ENCODE measurements at places on chromosomes 2 and 18. TPM values are rescaled to one million over a fixed set of nuclear protein-coding genes. Genes with fewer than 3 reads are reported as not detected.
A peak's percentile ranks its signal among the peaks of the same experiment; 100 is the strongest.

GRCh38 chr2:231640641-231641111, 48.0 kb downstream of the TEX44 start:
- peak; percentile 75 for DNase-seq

GREB1 gene
- 8.6 TPM for total RNA-seq

- DNase-seq: no peak
Observed at GRCh38 chr2:37837628-37838328, 87.3 kb upstream of the RMDN2 start.

SPHKAP gene
- not detected for total RNA-seq

IFT172 gene
- total RNA-seq: 24.8 TPM

- DNase-seq: no peak
Observed at GRCh38 chr2:133951209-133951608, 302.7 kb upstream of the MGAT5 start.

GRCh38 chr2:72925328-72925943, 8.1 kb downstream of the EMX1 start:
- DNase-seq: no peak

GRCh38 chr18:47422524-47422923, 171.1 kb upstream of the SKOR2 start:
- DNase-seq: no peak

DNA sequence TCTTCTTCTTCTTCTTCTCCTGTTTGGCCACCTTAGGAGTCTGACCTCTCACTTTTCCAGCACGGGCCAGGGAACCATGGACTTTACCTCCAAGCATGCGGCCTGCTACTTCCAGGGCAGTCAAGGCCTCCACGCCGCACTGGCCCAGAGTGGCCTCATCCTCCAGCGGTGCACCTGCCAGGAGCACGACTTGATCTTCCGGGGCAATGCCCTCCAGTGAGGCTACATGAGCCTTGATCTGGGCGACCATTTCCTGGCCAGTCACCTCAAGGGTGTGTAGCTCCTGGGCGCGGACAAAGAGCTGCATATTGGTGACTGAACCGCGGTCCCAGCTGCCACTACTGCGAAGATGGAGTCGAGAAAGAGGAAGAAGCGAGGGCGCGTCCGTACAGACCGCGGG, 67.1 kb downstream of the DIPK1C start:
- DNase-seq: no peak

GRCh38 chr2:112660138-112660537, 14.4 kb downstream of the SLC20A1 start:
- DNase-seq: no peak

DNA sequence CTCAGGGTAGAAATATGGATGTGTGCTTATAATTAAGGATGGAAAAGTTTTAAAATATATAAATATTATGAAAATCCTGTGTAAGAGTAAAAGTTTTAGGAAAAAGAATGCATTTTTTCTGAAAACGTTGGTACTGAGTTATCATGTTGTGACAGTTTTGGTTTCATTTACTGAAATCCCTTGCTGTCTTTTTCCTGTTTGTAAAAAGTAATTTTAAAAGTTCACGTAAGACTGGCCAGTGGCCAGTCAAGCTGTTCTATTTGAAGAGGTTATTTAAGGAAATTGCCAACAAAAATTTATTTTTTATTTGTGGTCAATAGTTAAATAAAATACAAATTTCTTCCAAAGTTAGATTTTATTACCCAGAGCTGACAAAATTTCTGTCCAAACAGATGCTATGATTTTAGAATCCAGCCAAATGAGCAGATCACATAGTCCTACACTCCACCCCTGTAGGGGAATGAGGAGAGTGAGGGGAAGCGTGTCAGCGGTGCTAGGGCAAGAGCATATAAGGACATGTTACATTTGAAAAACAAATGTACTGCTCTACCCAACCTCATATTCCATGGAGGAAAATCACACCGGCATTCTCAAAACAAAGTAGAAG, 297.8 kb upstream of the TFPI start:
- DNase-seq: no peak

- no peak for DNase-seq
Observed at GRCh38 chr18:27652480-27653121, 467.5 kb upstream of the CHST9 start.

- no peak for DNase-seq
Observed at GRCh38 chr2:214192711-214193110, 218.1 kb upstream of the VWC2L start.

DNA sequence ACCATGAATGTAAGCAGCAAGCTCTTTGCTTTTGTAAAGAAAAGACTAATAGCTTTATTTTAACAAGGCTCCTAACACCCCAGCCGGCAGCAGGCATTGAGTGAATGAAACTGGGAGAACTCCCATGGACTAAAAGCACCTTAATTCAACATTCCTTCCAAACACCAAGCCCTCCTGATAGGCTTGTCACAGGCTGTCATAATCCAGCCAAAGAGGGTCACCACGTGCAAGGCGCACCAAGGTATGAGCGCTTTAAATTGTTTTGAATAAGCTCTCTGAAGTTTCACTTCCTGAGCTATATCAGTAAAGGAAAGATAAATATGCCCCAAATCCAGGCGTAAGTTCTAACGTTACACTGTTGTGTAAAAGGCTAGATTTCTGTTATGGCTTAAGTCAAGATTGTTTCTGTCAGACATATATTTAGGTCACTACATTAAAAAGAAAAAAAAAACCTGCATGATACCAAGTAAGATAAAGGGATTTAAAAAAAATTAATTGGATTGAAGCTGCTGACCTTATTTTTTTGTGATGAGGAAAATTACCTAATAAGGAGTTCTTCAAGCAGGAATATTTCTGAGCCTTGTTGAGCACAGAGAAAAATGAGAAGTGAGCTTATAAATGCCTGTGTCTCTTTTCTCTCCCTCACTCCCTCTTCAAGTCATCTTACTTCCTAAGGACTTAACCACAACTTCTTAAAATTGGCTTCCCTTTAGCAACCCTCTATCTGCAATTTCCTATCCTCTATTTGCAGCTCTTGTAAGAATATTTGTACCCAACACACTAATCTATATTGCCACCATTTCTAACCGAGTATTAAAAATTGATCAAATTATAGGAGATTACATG, 136.1 kb upstream of the NRP2 start:
- no peak for DNase-seq

UBXN4 gene
- total RNA-seq: 85.8 TPM

UGT1A5 gene
- not detected for total RNA-seq

- DNase-seq: no peak
Observed at GRCh38 chr18:46448347-46448746, 208.7 kb downstream of the LOXHD1 start.

SCLY gene
- total RNA-seq: 14.1 TPM

DNA sequence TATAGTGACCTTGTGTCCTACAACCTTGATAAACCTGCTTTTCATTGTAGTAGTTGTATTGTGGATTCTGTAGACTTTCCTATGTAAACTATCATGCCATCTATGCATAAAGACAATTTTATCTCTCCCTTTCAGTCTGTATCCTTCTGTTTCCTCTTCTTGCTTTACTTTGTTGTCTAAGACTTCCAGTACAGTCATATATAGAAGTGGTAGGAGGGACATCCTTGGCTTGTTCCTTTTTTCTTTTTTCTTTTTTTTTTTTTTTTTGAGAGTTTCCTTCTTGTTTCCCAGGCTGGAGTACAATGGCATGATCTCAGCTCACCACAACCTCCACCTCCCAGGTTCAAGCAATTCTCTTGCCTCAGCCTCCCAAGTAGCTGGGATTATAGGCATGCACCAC, 39.7 kb downstream of the UBE2F start:
- DNase-seq: no peak

DNA sequence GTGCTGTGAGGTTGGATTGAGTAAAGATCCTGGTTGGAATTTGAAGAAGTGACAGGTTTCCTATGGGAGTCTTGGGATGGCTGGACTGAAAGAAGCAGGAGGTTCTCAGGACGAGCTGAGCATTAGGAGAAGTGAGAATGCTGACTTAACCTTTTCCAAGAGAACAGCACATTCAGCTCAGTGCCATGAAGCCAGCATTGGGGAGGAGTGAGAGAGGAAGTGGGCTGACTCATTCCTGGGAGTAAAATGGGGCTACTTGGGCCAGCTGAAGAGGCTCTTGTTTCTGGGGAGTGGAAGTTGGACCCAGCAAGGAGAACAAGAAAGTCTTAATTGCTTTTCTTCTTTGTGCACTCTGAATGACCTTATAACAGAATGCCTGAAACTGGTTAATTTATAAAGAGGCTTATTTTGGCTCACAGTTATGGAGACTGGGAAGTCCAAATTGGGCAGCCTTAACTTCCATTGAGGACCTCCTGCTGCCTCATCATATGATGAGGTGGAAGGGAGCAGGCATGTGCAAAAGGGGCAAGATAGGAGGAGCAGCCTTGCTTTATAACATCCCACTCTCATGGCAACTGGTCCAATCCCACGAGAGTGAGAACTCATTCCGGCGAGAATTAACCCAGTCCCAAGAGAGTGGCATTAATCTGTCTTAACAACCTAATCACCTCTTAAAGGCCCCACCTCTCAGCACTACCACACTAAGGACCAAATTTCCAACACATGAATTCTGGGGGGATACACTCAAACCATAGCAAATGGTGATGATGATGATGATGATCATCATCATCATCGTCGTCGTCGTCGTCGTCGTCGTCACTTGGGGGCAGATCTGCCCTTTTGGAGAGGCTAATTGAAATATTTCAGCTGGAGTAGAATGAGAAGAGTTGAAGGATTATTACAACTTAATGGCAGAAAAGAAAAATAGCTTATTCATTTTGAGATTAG, 26.1 kb downstream of the DGUOK start:
- DNase-seq: peak; percentile 70

GRCh38 chr18:32425466-32425865, 45.2 kb downstream of the GAREM1 start:
- DNase-seq: no peak

DNA sequence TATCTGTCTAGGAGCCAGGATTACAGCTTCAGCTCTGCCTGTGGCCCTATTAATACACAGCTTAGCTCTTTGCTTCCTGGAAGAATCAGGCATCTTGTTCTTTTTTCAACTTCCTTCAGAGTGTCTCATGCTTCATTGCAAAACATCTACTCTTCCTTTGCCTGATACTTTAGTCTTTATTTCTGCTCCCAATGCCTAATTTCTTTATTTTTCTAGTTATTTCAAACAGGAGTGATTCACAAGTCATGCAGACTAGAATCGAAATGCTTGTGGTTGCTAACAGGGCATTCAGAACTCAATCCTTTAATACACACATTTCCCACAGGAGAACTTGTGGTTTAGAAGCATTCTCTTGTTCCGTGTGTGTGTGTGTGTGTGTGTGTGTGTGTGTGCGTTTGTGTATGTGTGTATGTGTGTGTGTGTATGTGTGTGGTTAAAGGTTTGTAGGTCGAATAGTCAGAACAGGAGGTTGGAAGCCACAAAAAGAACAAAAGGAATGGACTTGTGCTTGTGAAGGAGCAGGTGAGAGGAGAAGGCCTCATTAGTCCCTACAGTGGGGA, 28.3 kb upstream of the INSIG2 start:
- DNase-seq: no peak

DNA sequence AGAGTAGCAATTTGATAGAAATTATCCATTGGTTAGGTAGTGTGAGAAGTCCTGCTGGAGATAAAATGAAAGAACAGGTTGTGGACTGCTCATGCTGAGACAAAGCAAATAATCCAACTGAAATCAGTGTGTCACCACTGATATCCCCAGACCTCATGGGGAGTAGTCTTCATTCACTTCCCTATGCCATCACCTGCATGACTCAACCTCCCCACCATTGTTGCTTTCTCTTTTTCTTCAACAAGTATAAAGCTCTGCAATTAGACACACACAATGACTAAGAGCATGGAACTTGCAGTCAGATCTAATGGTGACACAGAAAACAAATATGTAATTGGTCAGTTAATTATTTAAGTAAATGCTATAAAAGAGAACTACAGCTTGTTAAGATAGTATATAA, 475.3 kb downstream of the RIT2 start:
- no peak for DNase-seq

DNA sequence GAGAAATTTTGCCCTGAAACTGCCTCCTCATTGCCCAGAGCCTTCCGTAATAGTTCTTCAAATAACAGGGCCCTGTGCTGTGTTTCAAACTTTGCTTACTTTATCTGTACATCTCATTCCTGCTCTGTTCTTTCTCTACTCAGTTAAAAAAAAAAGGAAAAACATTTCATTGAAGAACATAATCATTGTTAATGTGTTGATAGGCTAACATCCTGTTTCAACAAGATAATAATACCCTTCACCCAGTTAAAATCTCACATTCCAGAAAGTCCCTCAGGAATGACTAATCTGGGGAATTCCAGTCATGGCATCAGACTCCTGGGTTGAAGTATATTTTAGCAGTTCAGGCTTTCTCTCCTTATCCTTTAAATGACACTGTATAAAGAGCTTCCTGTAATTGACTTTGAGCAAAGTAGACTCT, 45.6 kb upstream of the ITGAV start:
- DNase-seq: no peak

ABCG8 gene
- total RNA-seq: not detected

DNA sequence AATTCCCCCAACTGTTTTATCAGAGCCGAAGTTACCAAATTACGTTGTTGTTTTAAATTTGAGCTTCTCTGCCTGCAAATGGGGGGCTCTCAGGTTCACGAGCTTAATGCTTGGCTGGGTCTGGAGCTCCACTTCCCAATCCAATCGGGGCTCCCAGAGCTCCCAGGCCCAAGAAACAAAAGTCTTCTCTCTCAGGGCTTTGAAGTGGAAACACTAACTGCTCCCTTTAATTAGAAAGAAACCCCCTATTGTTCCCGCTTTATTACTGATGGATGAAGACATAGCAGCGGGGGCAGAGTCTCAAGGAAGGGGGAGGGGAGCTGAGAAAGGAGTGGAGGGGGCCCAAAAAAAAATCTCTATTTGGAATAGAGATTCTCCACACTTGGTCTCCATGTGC, 15.6 kb upstream of the PKDCC start:
- DNase-seq: no peak

GRCh38 chr2:236643480-236643879, 73.9 kb downstream of the ACKR3 start:
- no peak for DNase-seq

DNA sequence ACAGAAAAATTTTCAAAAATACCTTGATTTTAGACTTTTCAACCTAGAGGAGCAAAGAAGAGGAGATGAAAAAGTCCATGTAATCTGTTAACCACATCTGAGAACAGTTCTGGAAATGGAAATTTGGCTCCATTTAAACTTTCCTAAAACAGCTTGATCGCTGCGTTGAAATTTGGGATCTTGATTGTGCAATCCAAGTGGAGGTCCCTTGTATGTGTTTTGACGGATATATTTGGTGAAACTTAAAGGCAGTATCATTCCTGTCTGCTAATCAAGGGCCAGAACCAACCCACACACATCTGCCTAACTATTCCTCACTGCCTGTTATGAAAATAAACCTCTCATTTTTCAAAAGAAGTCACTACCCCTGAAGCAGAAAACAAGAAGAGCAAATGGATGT, 46.6 kb downstream of the SPATS2L start:
- DNase-seq: no peak

TMEM169 gene
- total RNA-seq: 0.72 TPM

RAD51AP2 gene
- not detected for total RNA-seq

GRCh38 chr18:45103319-45104048, 422.8 kb downstream of the SETBP1 start:
- no peak for DNase-seq
